Activated naive CD8-positive, alpha-beta T cell treated with anti-CD3 and anti-CD28 coated beads, Interleukin-2, amount 50 U/mL, for 16 hours (primary cell): ENCODE measurements at places on chromosomes 7 and 10.

- DNase-seq: no peak
These were observed 90.9 kb upstream of the CHST15 start for GRCh38 chr10:124184208-124184830.

DNA sequence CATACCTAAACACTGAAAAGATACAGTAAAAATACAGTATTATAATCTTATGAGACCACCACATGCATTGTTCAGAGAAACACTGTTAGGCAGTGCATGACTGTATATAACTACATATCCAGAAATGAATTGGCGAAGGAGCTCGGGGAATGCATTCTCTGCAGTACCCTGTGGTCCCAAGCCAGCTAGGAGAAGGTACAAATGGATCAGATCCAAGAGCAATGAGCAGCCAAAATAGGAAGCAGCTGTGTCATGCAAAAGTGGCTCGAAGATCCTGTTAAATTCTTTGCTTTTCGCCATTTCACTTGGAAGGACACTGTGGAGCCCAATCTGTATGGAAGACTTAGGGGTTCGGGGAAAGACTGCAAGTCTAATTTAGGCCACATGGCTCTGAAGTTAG is 334.8 kb downstream of the TNS3 start:
- no peak for DNase-seq

DNA sequence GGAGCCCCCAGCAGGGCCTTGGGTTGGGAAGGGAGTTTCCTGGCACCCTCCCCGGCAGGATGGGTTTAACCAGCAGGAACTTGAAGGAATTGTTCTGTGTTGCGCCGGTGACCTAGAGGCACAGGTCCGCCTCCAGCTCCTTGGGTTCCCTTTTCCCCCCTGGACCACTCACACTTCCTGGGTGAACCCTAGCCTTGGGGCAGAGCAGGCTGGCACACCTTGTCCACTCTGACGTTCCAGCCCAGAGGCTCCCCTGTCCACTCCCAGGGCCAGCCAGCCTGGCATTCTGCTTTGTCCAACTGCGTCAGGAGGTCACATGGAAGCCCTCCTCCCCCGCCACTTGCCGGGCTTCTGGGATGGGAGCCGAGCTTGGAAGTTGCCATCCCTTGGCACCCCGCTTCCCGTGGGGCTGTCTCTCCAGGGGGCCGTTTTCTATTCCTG is 25.8 kb downstream of the TMEM120A start:
- DNase-seq: no peak

DNA sequence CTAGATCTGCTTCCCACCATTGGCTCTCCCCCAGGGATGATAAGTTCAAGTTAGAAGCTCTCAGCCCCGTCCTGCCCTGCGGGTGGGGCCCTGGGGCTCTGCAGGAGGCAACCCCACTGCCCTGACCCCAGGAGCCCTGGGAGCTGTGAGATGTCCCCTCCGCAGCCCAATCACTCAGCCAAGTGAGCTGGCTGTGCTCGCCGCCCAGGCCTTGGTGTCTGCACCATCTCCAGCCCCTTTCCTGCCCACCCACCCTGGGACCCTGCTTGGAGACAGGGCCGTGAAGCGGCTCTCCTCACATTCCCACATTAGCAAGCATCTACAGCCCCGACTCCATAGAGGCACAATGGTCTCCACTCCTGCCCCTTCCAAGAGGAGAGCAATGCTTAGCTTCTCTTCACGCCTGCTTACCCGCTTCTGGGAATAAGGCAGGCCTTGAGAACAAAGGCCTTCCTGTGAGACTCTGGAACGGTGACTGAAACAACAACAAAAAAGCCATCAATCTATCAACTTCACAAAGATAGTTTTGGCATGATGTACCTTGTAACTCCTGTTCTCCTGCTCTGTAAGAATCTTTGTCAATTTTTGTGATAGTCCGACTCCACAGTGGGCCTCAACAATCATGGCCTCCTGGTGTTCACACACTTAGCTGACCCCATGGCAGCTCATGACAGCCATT is 67.7 kb downstream of the FOXL3 start:
- DNase-seq: no peak

DNA sequence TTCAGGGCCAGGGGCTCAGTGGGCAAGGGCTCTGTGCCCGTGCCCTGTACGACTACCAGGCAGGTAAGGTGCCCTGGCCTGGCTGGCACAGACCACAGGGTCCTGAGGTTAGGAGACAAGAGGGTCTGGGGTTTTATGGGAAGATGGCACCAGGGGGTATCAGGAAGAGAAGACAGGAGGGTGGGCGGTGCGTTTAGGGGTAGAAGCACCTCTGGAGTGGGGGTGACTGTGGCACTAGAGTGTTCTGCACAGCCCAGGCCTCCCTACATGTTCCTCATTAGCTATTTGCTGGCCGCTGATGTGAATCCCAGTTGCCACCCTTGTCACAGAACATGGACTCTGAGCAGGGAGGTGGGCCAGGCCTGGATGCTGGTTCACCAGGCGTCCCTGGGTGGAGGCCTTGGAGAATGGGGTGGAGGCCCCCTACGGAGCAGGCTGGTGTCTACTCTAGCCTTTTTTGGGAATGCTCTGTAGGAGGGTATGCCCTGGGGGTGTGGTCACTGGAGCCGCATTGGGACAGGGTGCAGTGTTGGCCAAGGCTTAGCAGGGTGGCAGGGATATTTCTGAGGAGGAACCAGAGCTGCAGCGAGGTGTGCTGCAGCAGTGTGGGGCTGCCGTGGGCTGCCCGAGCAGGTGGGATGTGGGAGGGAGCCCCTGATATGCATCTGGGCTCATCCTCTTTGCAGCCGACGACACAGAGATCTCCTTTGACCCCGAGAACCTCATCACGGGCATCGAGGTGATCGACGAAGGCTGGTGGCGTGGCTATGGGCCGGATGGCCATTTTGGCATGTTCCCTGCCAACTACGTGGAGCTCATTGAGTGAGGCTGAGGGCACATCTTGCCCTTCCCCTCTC is 5.0 kb downstream of the PGAM2 start:
- no peak for DNase-seq

- no peak for DNase-seq
These were observed 1.1 kb downstream of the GRB10 start for GRCh38 chr7:50781381-50782293.

GRCh38 chr7:4110438-4110837 is 571.7 kb upstream of the FOXK1 start:
- DNase-seq: no peak

DNA sequence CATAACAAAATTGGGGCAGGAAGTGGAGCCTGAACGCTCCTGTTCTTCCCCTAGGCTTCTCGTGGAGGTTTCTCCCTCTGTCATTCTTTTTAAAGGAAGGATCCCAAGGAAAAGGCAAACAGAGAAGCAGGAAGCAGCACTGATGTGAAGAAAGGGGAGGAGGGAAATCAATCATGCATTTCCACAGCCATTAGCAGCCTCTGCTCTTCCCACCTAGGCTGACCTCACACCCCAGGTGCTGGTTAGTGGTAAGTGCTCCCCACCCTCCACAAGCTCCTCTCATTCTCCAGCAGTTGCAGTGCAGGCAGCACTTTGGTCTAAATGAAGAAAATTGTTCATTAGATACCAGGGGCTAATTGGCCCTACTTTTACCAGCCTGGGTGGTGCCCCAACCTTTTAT is 2.6 kb downstream of the CRHR2 start:
- DNase-seq: no peak

DNA sequence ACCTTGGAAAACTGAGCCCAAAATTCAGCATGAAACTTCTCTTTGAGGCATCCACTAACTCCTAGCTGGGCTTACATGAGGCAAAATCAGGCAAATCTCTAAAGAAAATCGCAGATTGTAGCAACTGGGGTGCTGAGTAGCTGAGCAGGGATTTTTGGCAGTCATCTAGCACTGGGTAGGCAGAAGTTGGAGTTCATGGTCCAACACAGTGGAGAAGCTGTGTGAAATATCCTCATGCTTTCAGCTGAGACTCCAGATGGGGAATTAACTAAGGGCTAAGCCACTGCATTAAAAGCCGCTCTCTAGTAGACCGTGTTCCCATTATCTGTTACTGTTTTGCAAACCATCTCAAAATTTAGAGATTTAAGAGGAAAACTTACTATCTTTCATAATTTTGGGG is 240.1 kb upstream of the PHYHIPL start:
- no peak for DNase-seq
